Inflammatory macrophage (primary cell): ENCODE measurements at places on chromosomes 13 and 19.

GRCh38 chr19:995051-995827 is 5.0 kb upstream of the GRIN3B start:
- DNase-seq = no peak

GRCh38 chr13:77919246-77919920 is 752 bp upstream of the EDNRB start:
- DNase-seq = no peak

DNA sequence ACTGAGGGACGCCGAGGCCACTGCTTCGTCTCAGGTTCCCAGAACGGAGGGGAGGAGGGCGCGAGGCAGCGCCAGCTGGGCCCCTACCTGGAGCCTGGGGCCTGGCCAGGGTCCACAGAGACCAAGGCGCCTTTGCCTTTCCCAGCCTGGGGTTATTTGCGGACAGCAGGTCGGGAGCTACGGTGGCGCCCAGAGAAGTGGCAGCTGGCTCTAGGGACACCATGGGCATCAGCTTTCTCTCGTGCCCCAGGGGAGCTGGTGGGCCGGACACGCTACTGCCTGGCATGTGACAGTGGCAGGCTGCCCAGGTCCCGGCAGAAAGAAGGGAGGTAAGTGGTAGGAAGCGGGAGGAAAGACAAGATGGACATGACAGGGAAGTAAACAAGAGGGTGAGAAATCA is 19.0 kb downstream of the AKT2 start:
- DNase-seq = no peak

GRCh38 chr19:47075941-47076340 is 27.5 kb upstream of the TMEM160 start:
- DNase-seq = no peak

DNA sequence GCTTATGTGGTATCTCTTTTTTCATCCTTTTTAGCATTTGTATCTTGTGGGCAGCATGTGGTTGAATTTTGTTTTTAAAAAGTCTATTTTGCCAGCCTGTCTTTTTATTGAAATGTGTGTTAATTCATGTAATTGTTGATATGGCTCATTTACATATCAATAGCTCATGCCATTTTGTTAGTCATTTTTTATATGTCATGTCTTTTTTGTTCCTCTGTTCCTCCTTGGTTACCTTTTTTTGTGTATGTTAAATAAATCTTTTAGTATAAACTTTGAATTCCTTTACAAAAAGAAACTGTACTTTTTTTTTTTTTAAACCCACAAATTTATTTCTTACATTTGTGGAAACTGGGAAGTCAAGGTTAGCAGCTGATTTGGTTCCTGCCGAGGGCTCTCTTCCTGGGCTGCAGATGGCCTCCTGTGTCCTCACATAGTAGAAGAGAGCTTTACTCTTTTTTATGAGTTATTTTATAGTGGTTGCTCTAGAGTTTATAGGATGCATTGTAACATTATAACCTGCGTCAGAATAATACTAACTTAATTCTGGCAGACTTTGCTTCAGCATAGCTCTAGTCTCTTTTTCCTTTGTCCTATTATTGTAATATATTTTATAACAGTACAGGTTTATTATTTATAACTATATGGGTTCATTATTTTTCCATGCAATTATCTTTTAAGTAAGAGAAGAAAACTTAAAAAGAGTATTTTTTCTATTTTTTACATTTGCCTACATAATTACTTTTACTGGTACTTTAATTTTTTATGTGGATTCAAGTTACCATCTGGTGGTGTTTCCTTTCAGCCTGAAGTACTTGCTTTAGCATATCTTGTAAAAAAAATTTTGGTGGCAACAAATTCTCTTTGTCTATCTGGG is 86.3 kb downstream of the URI1 start:
- no peak for DNase-seq

DNA sequence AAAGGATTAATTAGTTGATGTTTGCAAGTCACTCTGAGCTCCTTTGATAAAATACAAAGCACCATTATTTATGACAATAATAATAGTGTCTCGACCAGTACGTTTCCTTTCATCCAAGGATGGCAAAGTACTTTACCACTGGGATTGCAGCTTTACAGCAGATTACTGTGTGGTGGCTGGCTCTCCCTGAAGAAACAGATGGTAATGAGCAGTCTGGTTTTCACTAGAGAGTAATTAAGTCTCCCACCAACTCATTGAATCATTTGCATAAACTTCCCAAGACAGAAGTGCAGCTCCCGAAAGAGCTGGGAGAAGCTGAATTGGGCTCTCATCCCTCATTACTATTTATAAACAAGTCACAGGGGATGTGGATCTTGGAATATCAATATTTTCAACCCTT is 48.7 kb downstream of the KLF5 start:
- DNase-seq = no peak
